ENCODE measurements at places on chromosomes 2 and 18. TPM values are rescaled to one million over a fixed set of nuclear protein-coding genes. Genes with fewer than 3 reads are reported as not detected.

- 0 out of 2 replicates have a peak, but pooled peaks cover 2% of the 10 kb centered on the region for H3K4me1 ChIP-seq
- H3K4me3 ChIP-seq = no peak overlapping the region
- DNase-seq = no peak
- no peaks in the 10 kb centered on the region for H3K27me3 ChIP-seq
Measured at GRCh38 chr2:109397893-109398292, 215.9 kb downstream of the SEPTIN10 start.

The UGT1A5 gene
- 1.2 TPM for total RNA-seq

DNA sequence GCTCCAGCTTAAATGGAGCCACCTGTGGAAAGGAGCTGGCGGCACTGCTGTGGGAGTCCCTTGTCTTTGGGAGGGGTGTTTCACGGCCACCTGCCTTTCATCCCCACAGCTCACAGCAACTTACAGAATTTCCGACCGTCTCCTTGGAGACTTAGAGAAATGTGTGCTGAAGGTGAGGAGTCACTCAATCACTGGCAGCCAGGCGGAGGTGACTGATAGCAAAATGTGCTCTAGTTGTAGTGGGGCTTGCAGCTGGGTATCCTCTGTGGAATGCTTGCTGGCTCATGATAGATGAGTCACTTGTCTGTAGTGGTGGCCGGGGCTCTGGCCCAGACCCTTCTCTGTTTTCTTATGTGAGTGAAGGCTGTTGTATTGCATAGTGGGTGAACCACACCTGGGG lies 110.7 kb downstream of the SH3RF3 start:
- H3K4me3 ChIP-seq = no peak overlapping the region
- DNase-seq = no peak
- H3K27ac ChIP-seq = no peak overlapping the region
- no peaks in the 10 kb centered on the region for H3K4me1 ChIP-seq
- H3K36me3 ChIP-seq = no peaks in the 10 kb centered on the region

- H3K4me1 ChIP-seq = no peaks in the 10 kb centered on the region
- H3K27me3 ChIP-seq = no peaks in the 10 kb centered on the region
- H3K36me3 ChIP-seq = no peaks in the 10 kb centered on the region
Measured at GRCh38 chr2:182589121-182589520, 126.9 kb upstream of the DNAJC10 start.

DNA sequence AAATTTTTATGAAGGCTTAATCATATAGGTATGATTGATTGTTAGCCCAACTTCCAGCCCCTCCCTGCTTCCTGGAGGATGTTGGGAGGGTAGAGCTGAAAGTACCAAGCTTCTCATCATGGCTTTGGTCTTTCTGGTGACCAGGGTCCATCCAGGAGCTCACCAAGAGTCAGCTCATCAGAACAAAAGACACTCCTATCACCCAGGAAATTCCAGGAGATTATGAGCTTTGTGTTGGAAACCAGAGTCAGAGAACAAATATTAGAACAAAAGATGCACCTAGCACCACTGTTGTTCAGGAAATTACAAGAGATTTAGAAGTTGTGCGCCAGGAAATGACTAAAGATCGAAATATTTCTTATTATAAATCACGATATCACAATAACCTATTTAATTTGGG lies 119.9 kb upstream of the THUMPD2 start:
- no peak for DNase-seq
- H3K4me1 ChIP-seq = no peaks in the 10 kb centered on the region
- H3K27me3 ChIP-seq = no peaks in the 10 kb centered on the region
- no peak overlapping the region for H3K4me3 ChIP-seq
- no peak overlapping the region for H3K27ac ChIP-seq

DNA sequence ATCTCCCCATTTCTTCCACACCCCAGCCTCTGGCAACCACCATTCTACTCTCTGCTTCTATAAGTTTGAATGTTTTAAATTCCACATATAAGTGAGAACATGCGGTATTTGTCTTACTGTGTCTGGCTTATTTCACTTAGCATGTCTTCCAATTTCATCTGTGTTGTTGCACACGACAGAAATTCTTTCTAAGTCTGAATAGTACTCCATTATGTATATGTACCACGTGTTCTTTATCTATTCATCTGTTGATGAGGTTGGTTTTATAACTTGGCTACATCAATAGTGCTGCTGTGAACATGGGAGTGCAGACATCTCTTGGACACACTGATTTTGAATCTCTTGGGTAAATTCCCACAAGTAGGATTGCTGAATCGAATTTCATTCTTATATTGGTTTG lies 31.8 kb upstream of the MTX2 start:
- H3K4me1 ChIP-seq = no peaks in the 10 kb centered on the region
- no peaks in the 10 kb centered on the region for H3K27me3 ChIP-seq
- no peak overlapping the region for H3K4me3 ChIP-seq
- H3K27ac ChIP-seq = no peak overlapping the region

The ABCG8 gene
- 0.12 TPM for total RNA-seq

The SETBP1 gene
- 4.0 TPM for total RNA-seq

The UGT1A10 gene
- total RNA-seq = 1.0 TPM

The DSG4 gene
- total RNA-seq = not detected

DNA sequence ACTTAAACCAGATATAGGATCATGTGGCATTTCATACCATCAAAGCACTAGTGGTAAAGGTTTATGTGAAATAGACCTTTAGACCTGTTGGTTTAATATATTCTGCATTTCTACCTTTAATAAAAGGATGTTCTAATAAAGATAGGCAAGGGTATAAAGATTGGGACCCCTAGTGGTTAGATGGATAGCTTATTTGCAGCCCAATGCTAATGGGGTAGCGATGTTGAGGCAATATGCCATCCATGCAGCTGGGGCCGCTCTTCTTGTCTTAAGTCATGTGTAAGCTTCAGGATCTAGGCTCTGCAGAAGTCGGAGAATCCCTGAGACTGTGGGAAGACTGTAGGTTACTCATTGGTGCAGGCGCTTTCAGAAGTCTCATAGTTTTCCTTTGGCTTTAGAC lies 114.9 kb downstream of the ICOS start:
- H3K4me1 ChIP-seq = no peaks in the 10 kb centered on the region
- DNase-seq = no peak
- H3K27ac ChIP-seq = no peak overlapping the region
- H3K36me3 ChIP-seq = no peaks in the 10 kb centered on the region

The C2orf81 gene
- 1.7 TPM for total RNA-seq

The LYG2 gene
- not detected for total RNA-seq

- no peak overlapping the region for H3K4me3 ChIP-seq
- no peaks in the 10 kb centered on the region for H3K27me3 ChIP-seq
- H3K27ac ChIP-seq = no peak overlapping the region
- H3K4me1 ChIP-seq = no peaks in the 10 kb centered on the region
- DNase-seq = no peak
- no peaks in the 10 kb centered on the region for H3K36me3 ChIP-seq
Measured at GRCh38 chr18:3704556-3705344, 254.8 kb downstream of the TGIF1 start.

- no peaks in the 10 kb centered on the region for H3K27me3 ChIP-seq
- no peak overlapping the region for H3K4me3 ChIP-seq
- no peaks in the 10 kb centered on the region for H3K36me3 ChIP-seq
- H3K27ac ChIP-seq = no peak overlapping the region
- DNase-seq = no peak
Measured at GRCh38 chr2:37984589-37984988, 59.5 kb downstream of the RMDN2 start.

The SOS1 gene
- total RNA-seq = 49.7 TPM

- no peaks in the 10 kb centered on the region for H3K27me3 ChIP-seq
- peaks cover 6% of the 10 kb centered on the region for H3K4me1 ChIP-seq
- no peak overlapping the region for H3K27ac ChIP-seq
- no peak overlapping the region for H3K4me3 ChIP-seq
Measured at GRCh38 chr2:54867457-54867856, 144.0 kb downstream of the EML6 start.

GRCh38 chr2:58514252-58514651 lies 273.1 kb upstream of the FANCL start:
- no peak for DNase-seq
- no peak overlapping the region for H3K4me3 ChIP-seq

GRCh38 chr2:21602789-21603188 lies 479.0 kb downstream of the TDRD15 start:
- DNase-seq = no peak
- H3K4me1 ChIP-seq = no peaks in the 10 kb centered on the region
- H3K27me3 ChIP-seq = no peaks in the 10 kb centered on the region
- no peaks in the 10 kb centered on the region for H3K36me3 ChIP-seq
- no peak overlapping the region for H3K4me3 ChIP-seq
- no peak overlapping the region for H3K27ac ChIP-seq

DNA sequence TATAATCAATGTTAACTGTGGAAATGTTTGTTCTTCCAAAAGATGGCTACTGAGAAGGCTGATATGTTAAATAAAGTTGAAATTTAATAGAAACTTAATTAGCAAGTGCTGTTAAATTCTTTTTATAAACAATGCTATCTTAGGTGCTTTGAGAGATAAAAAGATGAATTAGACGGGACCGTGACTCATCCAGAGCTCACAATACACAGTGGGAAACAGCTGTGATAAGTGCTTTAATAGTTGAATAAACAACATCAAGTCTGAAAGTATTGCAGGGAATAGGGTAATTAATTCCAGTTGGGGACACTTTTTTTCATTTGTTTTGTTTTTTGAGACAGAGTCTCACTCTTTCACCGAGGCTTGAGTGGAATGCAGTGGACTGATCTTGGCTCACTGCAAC lies 85.5 kb upstream of the DTNA start:
- no peaks in the 10 kb centered on the region for H3K4me1 ChIP-seq
- no peaks in the 10 kb centered on the region for H3K27me3 ChIP-seq
- DNase-seq = no peak
- no peak overlapping the region for H3K27ac ChIP-seq
- no peaks in the 10 kb centered on the region for H3K36me3 ChIP-seq

GRCh38 chr2:180571559-180571958 lies 408.8 kb upstream of the UBE2E3 start:
- no peak overlapping the region for H3K4me3 ChIP-seq
- H3K36me3 ChIP-seq = no peaks in the 10 kb centered on the region
- no peak overlapping the region for H3K27ac ChIP-seq
- no peak for DNase-seq
- no peaks in the 10 kb centered on the region for H3K27me3 ChIP-seq
- H3K4me1 ChIP-seq = 0 out of 2 replicates have a peak, but pooled peaks cover 4% of the 10 kb centered on the region

The GCG gene
- not detected for total RNA-seq

The SP140 gene
- total RNA-seq = not detected

DNA sequence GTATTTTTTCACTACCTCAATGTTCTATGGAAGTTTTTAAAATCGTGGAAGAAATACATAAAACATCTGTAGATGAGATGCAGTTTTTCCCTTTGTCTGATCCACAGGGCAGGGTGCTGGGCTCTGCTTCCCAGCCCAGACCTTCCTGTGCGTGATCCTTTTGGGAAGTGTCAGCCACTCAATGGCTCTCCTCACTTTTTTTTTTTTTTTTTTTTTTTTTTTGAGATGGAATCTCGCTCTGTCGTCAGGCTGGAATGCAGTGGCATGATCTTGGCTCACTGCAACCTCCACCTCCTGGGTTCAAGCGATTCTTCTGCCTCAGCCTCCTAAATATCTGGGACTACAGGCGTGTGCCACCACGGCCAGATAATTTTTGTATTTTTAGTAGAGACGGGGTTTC lies 32.8 kb downstream of the SOWAHC start:
- no peak overlapping the region for H3K4me3 ChIP-seq
- peaks cover 55% of the 10 kb centered on the region for H3K4me1 ChIP-seq
- no peaks in the 10 kb centered on the region for H3K27me3 ChIP-seq
- no peak for DNase-seq
- no peaks in the 10 kb centered on the region for H3K36me3 ChIP-seq

DNA sequence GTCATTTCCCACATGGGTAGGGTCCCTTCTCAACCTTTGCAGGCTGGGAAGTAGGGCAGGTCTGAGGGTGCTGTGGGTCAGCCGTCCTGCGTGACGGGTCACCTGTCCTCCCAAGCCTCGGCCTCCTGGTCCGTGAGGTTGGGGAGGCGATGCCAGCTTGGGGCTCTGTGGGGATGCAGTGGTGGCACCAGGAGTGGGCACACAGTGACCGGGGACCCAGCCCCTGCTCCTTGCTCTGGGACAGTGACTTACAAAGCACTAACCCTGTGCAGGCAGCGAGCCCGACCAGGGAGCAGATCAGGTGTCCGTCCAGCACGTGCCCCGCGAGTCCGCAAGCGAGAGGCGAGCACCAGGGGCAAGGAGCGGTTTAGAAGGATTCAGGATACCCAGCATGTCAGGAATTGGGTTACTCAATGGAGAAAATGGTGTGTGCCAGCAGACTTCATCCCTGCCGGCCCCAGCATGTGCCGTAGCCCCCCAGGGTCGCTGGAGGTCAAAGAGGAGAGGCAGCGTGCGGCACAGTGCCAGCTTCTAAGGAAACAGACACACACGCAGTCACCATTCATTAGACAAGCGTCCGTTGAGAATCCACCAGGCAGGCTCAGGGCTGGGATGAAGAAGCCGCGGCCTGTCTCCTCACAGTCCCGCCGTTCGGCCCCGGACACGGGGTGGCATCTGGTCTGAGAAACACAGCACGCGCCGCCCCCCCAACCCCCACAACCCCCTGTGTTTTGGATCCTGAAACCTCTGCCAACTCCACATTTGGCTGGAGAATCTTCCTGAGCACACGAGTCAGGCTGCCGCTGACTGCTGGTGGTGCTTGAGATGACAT lies 11.7 kb downstream of the COLEC11 start:
- H3K36me3 ChIP-seq = no peaks in the 10 kb centered on the region
- H3K4me3 ChIP-seq = no peak overlapping the region
- no peaks in the 10 kb centered on the region for H3K4me1 ChIP-seq
- no peak for DNase-seq
- H3K27ac ChIP-seq = no peak overlapping the region

- peak overlapping the region; percentile 17 for H3K4me3 ChIP-seq
- no peaks in the 10 kb centered on the region for H3K36me3 ChIP-seq
- peak overlapping the region; percentile 99 for H3K27ac ChIP-seq
- H3K4me1 ChIP-seq = peaks cover 62% of the 10 kb centered on the region
Measured at GRCh38 chr18:3623769-3624545, 174.0 kb downstream of the TGIF1 start.

The TMEM178A gene
- not detected for total RNA-seq

GRCh38 chr18:25291150-25291549 lies 60.8 kb downstream of the ZNF521 start:
- no peak for DNase-seq
- H3K4me1 ChIP-seq = no peaks in the 10 kb centered on the region
- no peak overlapping the region for H3K27ac ChIP-seq
- no peak overlapping the region for H3K4me3 ChIP-seq

DNA sequence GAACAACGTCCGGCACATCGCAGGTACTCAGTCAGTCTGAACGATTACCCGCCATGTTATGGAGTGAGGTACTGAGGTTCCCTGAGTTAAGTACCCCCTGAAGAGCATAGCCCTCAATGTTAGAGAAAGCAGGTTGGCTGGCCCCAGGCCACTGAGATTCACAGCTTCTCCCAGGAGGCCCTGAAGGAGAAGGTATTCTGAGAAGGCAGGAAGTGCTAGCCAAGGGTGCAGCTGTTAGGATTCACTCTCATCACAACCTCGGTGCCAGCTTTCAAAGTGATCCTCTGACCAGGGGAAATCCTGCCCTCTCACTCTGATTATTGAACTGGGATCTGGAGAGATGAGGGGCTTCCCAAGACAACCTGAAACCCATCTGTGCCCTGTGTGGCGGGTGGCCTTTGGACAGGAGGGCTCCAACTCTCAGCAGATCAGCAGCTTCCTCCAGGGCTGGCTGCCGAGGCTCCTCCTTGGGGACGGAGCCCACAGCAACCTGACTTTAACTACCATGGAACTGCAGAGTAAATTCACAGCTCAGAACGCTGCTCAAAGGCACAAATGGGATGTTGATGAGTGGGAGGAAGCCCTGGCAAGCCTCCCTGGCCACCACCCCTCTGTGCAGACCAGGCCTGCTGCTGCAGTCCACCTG lies 7.8 kb downstream of the EHD3 start:
- H3K27me3 ChIP-seq = no peaks in the 10 kb centered on the region
- no peak overlapping the region for H3K4me3 ChIP-seq
- no peak for DNase-seq
- H3K27ac ChIP-seq = no peak overlapping the region
- H3K36me3 ChIP-seq = no peaks in the 10 kb centered on the region

Measured in Caco-2 (cell line).